Thymus (tissue), 14 donors: ENCODE measurements at places on chromosomes 3 and 15. TPM values are rescaled to one million over a fixed set of nuclear protein-coding genes. Genes with fewer than 3 reads are reported as not detected.

The GNAT1 gene
- polyA plus RNA-seq, result 0.05 TPM

The GPR62 gene
- 0.02 TPM for polyA plus RNA-seq

The SENP2 gene
- polyA plus RNA-seq, result 12.4 TPM

The PPP1R14D gene
- 1.2 TPM for polyA plus RNA-seq

The CEP63 gene
- 37.1 TPM for polyA plus RNA-seq

The FEZF2 gene
- 18.4 TPM for polyA plus RNA-seq

The C3orf70 gene
- polyA plus RNA-seq, result 0.78 TPM

The UROC1 gene
- polyA plus RNA-seq, result 0.07 TPM

The ANXA2 gene
- 623 TPM for polyA plus RNA-seq

GRCh38 chr3:36193448-36193847 is 186.9 kb upstream of the STAC start:
- no peaks in the 10 kb centered on the region for H3K4me1 ChIP-seq
- DNase-seq, result no peak
- no peak overlapping the region for H3K4me3 ChIP-seq
- no peaks in the 10 kb centered on the region for H3K27me3 ChIP-seq

DNA sequence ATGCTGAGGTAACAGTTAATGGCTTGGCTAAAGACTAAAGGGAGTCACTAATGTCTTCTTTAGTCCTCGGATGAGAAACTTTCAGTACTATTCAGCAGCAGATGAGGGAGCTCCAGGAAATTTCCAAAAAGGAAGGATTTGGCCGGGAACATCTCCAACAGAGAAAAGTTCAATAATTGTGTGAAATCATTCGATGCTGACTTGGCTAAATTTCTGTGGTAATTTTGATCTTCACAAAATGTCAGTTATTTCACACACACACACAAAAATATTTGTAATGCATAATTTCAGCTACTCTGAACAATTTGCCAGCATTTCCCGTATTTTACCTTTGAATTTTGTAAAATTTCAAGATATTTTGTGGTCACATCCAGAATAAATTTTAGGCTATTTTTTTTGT is 462.8 kb upstream of the MDFIC2 start:
- no peaks in the 10 kb centered on the region for H3K27me3 ChIP-seq
- no peak overlapping the region for H3K27ac ChIP-seq
- no peak overlapping the region for H3K4me3 ChIP-seq

GRCh38 chr15:52098323-52098722 is 14.3 kb downstream of the BCL2L10 start:
- no peaks in the 10 kb centered on the region for H3K36me3 ChIP-seq
- DNase-seq, result no peak
- H3K27me3 ChIP-seq, result no peaks in the 10 kb centered on the region

GRCh38 chr3:53166781-53167291 is 5.8 kb downstream of the PRKCD start:
- H3K27ac ChIP-seq, result no peak overlapping the region
- DNase-seq, result no peak
- H3K4me3 ChIP-seq, result no peak overlapping the region
- H3K27me3 ChIP-seq, result no peaks in the 10 kb centered on the region
- H3K36me3 ChIP-seq, result no peaks in the 10 kb centered on the region
- peaks cover 61% of the 10 kb centered on the region for H3K4me1 ChIP-seq

- no peak for DNase-seq
- no peaks in the 10 kb centered on the region for H3K27me3 ChIP-seq
- H3K36me3 ChIP-seq, result peaks cover 34% of the 10 kb centered on the region
- no peaks in the 10 kb centered on the region for H3K4me1 ChIP-seq
- no peak overlapping the region for H3K27ac ChIP-seq
Observed at GRCh38 chr3:136929977-136930670, 27.7 kb upstream of the IL20RB start.

DNA sequence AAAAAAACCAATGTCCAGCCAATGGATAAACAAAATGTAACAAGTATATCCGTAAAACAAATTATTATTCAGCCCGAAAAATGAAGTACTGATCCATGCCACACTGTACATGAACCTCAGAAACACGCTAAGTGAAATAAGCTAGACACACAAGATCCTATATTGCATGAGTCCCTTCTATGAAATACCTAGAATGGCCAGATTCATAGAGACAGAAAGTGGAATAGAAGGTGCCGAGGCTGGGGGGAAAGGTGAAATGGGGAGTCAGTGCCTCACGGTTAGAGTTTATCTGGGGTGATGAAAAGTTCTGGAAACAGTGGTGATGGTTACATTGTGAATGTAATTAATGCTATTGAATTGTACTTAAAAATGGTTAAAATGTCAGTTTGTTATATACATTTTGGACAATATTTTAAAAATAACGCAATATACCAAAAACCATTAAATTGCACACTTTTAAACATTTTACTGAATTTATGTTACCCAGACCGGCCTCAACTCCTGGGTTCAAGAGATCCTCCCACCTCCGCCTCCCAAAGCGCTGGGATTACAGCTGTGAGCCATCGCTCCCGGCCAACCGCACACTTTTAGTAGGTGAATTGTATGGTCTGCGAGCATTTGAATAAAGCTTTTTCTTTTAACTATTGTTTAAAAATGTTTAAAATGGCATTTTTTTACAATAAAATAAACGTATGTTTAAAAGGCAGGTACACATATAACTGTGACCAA is 2.1 kb downstream of the RNF168 start:
- peak overlapping the region; percentile 64 for H3K4me3 ChIP-seq
- peaks cover 11% of the 10 kb centered on the region for H3K4me1 ChIP-seq

- H3K4me3 ChIP-seq, result no peak overlapping the region
- H3K27me3 ChIP-seq, result no peaks in the 10 kb centered on the region
- peaks cover 14% of the 10 kb centered on the region for H3K36me3 ChIP-seq
- H3K4me1 ChIP-seq, result no peaks in the 10 kb centered on the region
- no peak for DNase-seq
- H3K27ac ChIP-seq, result no peak overlapping the region
Observed at GRCh38 chr3:194443901-194444300, 42.9 kb downstream of the ATP13A3 start.

DNA sequence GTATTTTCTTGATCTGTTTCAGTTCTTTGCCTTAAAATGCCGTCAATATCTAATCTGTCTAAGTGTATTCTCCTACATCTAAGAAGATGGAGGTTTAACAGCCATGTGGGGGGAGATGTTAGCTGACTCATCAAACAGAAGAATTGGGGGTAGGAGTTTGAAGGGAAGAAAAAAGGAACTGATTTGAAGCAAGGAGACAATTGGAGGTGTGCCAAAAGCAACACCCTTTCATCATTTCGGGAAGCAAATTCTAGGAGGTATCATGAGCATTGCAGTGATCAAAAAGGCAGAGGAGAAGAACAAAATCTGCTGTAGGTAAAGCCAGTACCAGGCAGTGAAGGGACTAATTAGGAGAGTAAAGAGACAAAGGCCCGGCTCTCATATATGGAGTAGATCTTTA is 337.3 kb upstream of the TBC1D5 start:
- H3K4me1 ChIP-seq, result peaks cover 13% of the 10 kb centered on the region
- H3K4me3 ChIP-seq, result no peak overlapping the region
- H3K27ac ChIP-seq, result no peak overlapping the region
- no peaks in the 10 kb centered on the region for H3K27me3 ChIP-seq

GRCh38 chr15:88247914-88248313 is 8.6 kb downstream of the NTRK3 start:
- no peak for DNase-seq
- H3K27me3 ChIP-seq, result peaks cover 35% of the 10 kb centered on the region
- no peak overlapping the region for H3K27ac ChIP-seq
- no peaks in the 10 kb centered on the region for H3K36me3 ChIP-seq

DNA sequence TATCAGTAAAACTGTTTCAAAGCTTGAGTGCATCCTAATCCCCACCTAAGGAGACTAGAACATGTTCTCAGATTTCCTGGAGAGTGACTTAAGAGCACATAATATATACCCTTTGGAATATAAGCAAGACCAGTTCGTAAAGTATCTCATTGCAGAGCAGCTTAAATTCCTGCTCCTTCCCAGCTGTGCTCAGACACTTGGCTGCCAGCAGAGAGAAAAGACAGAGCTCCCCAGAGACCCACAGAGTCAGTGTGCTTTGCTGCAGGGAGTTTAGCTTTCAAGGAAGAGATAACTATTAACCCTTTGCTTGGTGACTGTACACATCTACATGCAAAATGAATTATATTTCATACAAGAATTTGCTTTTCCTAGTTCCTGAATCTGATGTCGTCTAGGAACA is 338.1 kb upstream of the ARHGEF26 start:
- H3K4me3 ChIP-seq, result no peak overlapping the region
- H3K27me3 ChIP-seq, result no peaks in the 10 kb centered on the region
- H3K36me3 ChIP-seq, result no peaks in the 10 kb centered on the region
- H3K4me1 ChIP-seq, result no peaks in the 10 kb centered on the region
- DNase-seq, result no peak

GRCh38 chr15:88067331-88067685 is 189.2 kb downstream of the NTRK3 start:
- H3K36me3 ChIP-seq, result no peaks in the 10 kb centered on the region
- no peak for DNase-seq
- no peak overlapping the region for H3K27ac ChIP-seq
- no peaks in the 10 kb centered on the region for H3K27me3 ChIP-seq
- H3K4me1 ChIP-seq, result no peaks in the 10 kb centered on the region

DNA sequence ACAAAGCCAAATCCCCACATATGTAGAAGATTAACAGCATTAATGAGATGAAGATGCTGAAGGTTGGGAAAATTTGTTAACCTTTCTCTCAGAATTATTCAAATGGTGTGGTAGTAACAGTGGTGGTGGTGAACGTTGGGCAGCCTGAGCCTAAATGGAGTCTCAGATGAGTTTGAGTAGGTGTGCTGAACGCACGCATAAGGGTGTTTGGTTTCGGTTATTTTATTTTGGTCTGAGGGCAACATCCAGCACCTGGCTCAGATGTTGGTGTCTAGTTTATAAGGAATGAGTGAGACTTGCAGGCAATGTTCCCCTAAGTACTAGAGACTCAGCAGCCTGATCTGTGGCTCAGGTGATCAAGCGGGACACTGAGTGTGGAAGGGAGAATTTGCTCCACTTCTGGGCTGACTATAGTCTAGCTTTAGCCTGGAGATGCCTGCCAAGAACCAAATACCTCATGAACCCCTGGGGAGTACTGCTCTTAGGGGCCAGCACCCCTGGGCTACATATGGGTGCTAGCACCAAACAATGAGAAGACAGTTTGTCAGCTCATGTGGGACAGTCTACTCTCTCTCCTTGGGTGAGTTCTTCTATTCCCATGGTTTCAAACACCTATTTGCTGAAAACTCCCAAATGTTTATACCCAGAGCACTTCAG is 39.5 kb upstream of the ATP2C1 start:
- H3K4me3 ChIP-seq, result no peak overlapping the region
- peaks cover 13% of the 10 kb centered on the region for H3K4me1 ChIP-seq
- H3K27me3 ChIP-seq, result no peaks in the 10 kb centered on the region
- DNase-seq, result no peak

DNA sequence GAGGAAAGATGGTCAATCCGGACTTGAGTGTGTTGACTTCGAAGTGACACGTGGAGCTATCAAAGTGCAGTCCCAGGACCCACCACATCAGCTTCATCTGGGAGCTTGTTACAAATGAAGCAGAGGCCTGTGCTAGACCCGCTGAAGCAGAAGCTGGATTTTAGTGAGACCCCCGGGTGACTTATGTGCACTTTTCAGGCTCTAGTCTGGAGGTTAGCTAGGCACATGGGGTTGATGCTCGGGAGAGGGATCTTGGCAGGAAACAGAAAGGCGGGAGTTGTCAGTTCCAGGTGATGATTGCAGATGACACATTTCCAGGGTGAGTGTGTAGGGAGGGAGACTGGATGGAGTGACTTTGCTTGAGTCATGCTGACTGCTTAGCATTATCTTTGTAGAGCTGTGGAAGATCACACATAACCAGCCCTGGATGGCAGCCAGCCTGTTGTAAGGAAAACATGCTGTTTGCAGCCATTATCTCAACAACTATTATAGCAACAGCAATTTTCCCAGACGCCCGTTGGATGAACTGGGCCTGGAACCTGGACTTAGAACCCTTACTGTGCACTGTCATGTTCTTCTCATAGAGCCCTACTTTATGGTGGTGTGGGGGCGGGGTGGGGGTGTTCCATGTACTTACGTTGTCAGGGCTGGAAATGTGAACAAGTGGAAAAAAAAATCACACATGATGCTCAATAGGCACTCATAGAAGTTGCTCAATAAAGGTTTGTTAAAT is 122.4 kb downstream of the THSD4 start:
- H3K27ac ChIP-seq, result no peak overlapping the region
- H3K4me3 ChIP-seq, result no peak overlapping the region
- no peaks in the 10 kb centered on the region for H3K4me1 ChIP-seq
- no peaks in the 10 kb centered on the region for H3K36me3 ChIP-seq
